ENCODE measurements at places on chromosomes 4 and X. TPM values are rescaled to one million over a fixed set of nuclear protein-coding genes. Genes with fewer than 3 reads are reported as not detected.
A peak's percentile ranks its signal among the peaks of the same experiment; 100 is the strongest.

- H3K4me1 ChIP-seq: no peaks in the 10 kb centered on the region
- H3K36me3 ChIP-seq: no peaks in the 10 kb centered on the region
- no peaks in the 10 kb centered on the region for H3K27me3 ChIP-seq
- H3K4me3 ChIP-seq: no peak overlapping the region
These were observed 4.2 kb upstream of the CUL4B start for GRCh38 chrX:120564925-120565324.

DNA sequence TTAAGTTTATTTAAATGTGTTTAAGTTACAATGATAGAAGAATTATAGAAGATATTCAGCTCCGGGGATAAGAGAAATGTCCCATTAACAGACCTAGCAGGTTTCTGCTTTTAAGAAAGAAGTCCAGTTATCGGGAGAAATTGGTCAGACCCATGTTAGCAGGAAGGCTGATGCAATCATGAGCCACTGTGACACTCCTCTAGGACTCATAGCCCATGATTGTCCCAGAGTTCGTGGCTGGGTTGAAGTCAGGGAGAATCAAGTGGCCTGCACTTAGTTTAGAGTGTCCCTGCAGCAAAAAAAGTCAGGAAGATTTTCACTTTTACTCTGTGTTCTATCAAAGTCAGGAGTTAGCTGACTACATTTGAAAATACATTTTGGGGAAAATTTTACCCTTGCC, 72.0 kb downstream of the TMEM144 start:
- no peaks in the 10 kb centered on the region for H3K36me3 ChIP-seq
- no peak for DNase-seq
- no peak overlapping the region for H3K4me3 ChIP-seq
- H3K27me3 ChIP-seq: no peaks in the 10 kb centered on the region
- H3K27ac ChIP-seq: no peak overlapping the region

DOK7 gene
- 2.7 TPM for total RNA-seq

- H3K36me3 ChIP-seq: no peaks in the 10 kb centered on the region
- no peak overlapping the region for H3K4me3 ChIP-seq
- no peak overlapping the region for H3K27ac ChIP-seq
These were observed 782.2 kb downstream of the ARAP2 start for GRCh38 chr4:35461931-35462659.

DNA sequence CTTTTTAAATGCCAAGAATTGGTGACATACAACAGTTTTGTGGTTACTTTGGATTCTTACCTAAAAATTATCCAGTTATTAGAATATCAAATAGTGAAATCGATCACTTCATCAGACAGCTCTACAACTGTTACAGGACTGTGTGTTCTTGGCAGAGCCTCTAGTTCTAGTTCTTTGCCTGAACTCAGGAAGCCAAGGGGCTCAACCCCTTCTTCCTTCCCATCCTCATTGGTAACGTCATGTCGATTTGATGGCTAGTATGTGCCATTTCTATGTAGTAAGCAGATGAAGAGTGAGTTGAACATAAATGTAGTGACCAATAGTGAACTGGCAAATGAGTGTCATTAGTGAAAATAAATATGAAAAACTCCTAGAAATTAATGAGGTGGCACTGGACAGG, 59.4 kb upstream of the LIMCH1 start:
- H3K4me1 ChIP-seq: peaks cover 9% of the 10 kb centered on the region
- H3K36me3 ChIP-seq: no peaks in the 10 kb centered on the region
- H3K27me3 ChIP-seq: no peaks in the 10 kb centered on the region
- DNase-seq: no peak
- no peak overlapping the region for H3K27ac ChIP-seq

DNA sequence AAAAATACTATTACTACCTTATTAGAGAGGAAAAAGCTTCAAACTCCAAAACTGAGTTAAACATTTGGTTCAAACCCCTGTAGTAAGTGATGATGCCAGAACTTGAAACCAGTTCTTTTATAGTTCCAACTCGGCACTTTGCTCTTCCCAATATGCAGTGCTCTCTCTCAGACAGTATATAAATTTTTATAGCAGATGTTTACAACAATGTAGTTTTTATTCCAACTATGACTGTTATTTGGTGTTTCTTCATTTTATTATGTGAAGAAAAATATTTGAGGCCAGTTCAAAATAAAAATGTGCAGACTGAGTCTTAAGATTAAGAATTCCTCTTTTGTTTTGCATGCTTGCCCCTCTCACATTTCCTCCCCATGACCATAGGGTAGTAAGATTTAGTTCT, 2.9 kb upstream of the PPP4R3C start:
- H3K4me3 ChIP-seq: no peak overlapping the region
- DNase-seq: peak; percentile 79
- H3K27me3 ChIP-seq: no peaks in the 10 kb centered on the region
- no peaks in the 10 kb centered on the region for H3K36me3 ChIP-seq
- no peak overlapping the region for H3K27ac ChIP-seq
- H3K4me1 ChIP-seq: no peaks in the 10 kb centered on the region

CCDC149 gene
- 21.4 TPM for total RNA-seq

DNA sequence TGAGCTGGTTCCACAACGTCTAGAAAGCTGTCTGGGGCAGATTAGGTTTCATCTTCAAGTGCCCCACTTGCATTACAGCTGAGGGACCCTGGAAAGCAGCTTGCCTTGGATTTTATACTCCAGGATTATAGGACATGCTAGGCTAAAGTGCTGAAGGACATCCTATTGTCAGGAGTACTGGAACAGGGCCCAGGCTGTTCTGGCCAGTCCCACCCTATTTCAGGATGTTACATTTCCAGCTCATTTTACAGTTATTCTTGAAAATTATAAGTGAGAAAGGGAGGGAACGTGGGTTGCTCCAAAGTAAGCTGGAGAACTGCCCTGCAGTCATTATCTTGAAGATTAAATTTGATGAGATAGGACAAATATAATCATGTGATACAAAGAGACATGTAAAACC, 71.0 kb upstream of the UGT8 start:
- no peak overlapping the region for H3K27ac ChIP-seq
- no peak overlapping the region for H3K4me3 ChIP-seq
- DNase-seq: no peak
- no peaks in the 10 kb centered on the region for H3K36me3 ChIP-seq
- no peaks in the 10 kb centered on the region for H3K27me3 ChIP-seq

GRCh38 chr4:138938366-138938690, 77.3 kb upstream of the NOCT start:
- no peaks in the 10 kb centered on the region for H3K36me3 ChIP-seq
- no peaks in the 10 kb centered on the region for H3K27me3 ChIP-seq
- H3K4me3 ChIP-seq: no peak overlapping the region
- H3K27ac ChIP-seq: no peak overlapping the region
- no peaks in the 10 kb centered on the region for H3K4me1 ChIP-seq
- DNase-seq: peak; percentile 78

IL2 gene
- not detected for total RNA-seq

- H3K27me3 ChIP-seq: no peaks in the 10 kb centered on the region
- no peaks in the 10 kb centered on the region for H3K4me1 ChIP-seq
- H3K36me3 ChIP-seq: no peaks in the 10 kb centered on the region
- DNase-seq: peak; percentile 73
These were observed at the start of gene CXCL8 for GRCh38 chr4:73740353-73740778. TSS of gene CXCL8 (plus strand) at chr4:73740569. CDS start at chr4:73740659, 90 bp downstream.

RGN gene
- total RNA-seq: 7.1 TPM

DCLK2 gene
- 3.6 TPM for total RNA-seq

DNA sequence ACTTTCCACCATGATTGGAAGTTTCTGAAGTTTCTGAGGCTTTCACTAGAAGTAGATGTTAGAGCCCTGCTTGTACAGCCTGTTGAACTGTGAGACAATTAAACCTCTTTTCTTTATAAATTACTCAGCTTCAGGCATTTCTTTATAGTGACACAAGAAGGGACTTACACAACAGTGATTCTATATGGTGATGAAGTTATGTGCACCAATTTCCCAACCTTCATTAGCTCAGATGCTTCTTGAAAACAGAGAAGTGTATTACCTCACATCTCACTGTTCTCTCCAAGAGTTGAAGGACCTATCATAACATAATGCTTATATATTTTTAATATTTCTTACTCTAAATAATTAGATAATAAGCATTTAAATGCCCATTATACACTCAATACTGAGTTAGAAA, 202.1 kb upstream of the ANXA10 start:
- no peak for DNase-seq
- no peaks in the 10 kb centered on the region for H3K27me3 ChIP-seq
- H3K36me3 ChIP-seq: no peaks in the 10 kb centered on the region

GRCh38 chrX:151537572-151537971, 25.9 kb upstream of the PASD1 start:
- no peak overlapping the region for H3K27ac ChIP-seq
- H3K36me3 ChIP-seq: no peaks in the 10 kb centered on the region

- DNase-seq: no peak
- no peak overlapping the region for H3K4me3 ChIP-seq
- no peak overlapping the region for H3K27ac ChIP-seq
- no peaks in the 10 kb centered on the region for H3K4me1 ChIP-seq
- no peaks in the 10 kb centered on the region for H3K36me3 ChIP-seq
These were observed 351.7 kb upstream of the NOCT start for GRCh38 chr4:138663883-138664282.

GRCh38 chr4:167282171-167282864, 48.0 kb upstream of the SPOCK3 start:
- H3K36me3 ChIP-seq: no peaks in the 10 kb centered on the region
- H3K4me3 ChIP-seq: no peak overlapping the region
- no peak for DNase-seq

NDST4 gene
- total RNA-seq: 0.65 TPM

DNA sequence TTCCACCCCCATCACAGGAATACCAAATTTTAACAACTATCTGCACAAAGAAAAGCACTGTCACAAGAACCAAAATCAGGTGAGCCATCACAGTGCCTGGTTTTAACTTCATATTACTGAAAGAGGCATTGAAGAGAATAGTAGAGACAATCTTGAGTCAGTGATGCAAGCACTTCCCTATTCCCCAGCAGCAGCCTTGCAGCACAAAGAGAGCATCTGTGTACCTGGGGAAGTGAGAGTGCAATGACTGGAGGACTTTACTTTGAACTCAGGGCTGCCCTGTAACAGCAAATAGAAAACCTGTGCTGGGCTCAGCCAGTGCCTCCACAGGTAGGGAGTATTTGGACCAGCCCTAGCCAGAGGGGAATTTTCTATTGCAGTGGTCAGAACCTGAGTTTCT, 361.8 kb downstream of the TEX13C start:
- no peak overlapping the region for H3K4me3 ChIP-seq
- DNase-seq: no peak
- no peaks in the 10 kb centered on the region for H3K36me3 ChIP-seq
- no peak overlapping the region for H3K27ac ChIP-seq
- H3K4me1 ChIP-seq: no peaks in the 10 kb centered on the region

DNA sequence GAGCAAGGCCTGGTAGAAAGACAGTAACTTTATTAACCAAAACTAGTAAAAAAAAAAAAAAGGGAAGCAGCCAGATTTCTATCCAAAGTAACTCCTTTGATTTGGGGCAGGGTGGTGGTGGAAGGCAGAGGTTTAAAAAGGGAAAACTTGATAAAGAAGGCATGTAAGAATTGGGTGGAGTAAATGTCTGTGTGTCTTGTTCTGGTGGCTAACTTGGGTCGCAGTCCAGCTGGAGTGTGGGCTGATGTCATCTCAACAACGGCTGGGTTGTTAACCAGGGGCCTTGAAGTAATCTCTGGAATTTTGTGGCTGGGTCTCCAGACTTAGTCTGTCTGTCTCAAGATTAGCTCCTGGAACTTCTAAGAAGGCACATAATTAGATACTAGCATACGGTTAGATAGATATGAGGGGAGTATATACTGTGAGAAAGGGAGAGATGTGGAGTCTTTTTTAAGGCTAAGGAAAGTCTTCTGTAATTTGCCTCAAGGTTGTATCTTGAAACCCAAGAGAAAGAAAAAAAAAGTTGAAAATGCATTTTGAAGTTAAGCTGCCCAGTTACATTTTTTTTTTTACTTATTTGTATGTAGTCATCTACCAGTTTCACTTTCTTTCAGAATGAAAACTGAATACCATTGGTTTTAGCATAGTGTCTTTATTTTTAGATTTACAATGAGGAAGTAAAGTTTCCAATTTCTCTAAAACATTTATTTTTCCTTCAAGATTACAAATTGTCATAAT, 48.3 kb downstream of the MTHFD2L start:
- H3K27ac ChIP-seq: no peak overlapping the region
- no peak overlapping the region for H3K4me3 ChIP-seq
- DNase-seq: no peak
- H3K27me3 ChIP-seq: no peaks in the 10 kb centered on the region
- H3K4me1 ChIP-seq: peaks cover 3% of the 10 kb centered on the region

GRCh38 chr4:36243355-36244256, 708 bp downstream of the ARAP2 start:
- no peaks in the 10 kb centered on the region for H3K36me3 ChIP-seq
- DNase-seq: peak; percentile 23
- H3K4me3 ChIP-seq: peak overlapping the region; percentile 62
- no peaks in the 10 kb centered on the region for H3K4me1 ChIP-seq

GRCh38 chr4:16715482-16715881, 183.0 kb downstream of the LDB2 start:
- no peak overlapping the region for H3K4me3 ChIP-seq
- peaks cover 7% of the 10 kb centered on the region for H3K4me1 ChIP-seq
- no peaks in the 10 kb centered on the region for H3K36me3 ChIP-seq
- DNase-seq: peak; percentile 45

Data from lung (tissue), 17 donors.